ENCODE measurements at places on chromosomes 2 and 18. TPM values are rescaled to one million over a fixed set of nuclear protein-coding genes. Genes with fewer than 3 reads are reported as not detected.

Gene OSR1
- total RNA-seq: 0.13 TPM

Gene AQP12A
- not detected for total RNA-seq

Gene TNFAIP6
- 123 TPM for total RNA-seq

Gene SOS1
- total RNA-seq: 37.8 TPM

Gene SPAG16
- 13.1 TPM for total RNA-seq

Gene SLC14A1
- not detected for total RNA-seq

Gene PROKR1
- total RNA-seq: 15.7 TPM

Gene DYNC2LI1
- total RNA-seq: 21.3 TPM

Gene EHBP1
- 32.1 TPM for total RNA-seq

Gene PASK
- total RNA-seq: 59.4 TPM

Gene ESPNL
- total RNA-seq: 0.72 TPM

Gene POTEI
- not detected for total RNA-seq

Gene CYP27A1
- total RNA-seq: 1.2 TPM

Gene ABCG5
- not detected for total RNA-seq

Gene DSG3
- total RNA-seq: 0.04 TPM

Gene PDE1A
- 3.1 TPM for total RNA-seq

Gene RAB11FIP5
- 13.7 TPM for total RNA-seq

Gene AFF3
- not detected for total RNA-seq
